ENCODE measurements at places on chromosomes 12 and 14.

- DNase-seq, result no peak
Observed at GRCh38 chr12:67989184-67989920, at the start of gene IFNG-AS1. Gene IFNG-AS1 (plus strand): TSS chr12:67989447.

- no peak for DNase-seq
Observed at GRCh38 chr12:71602761-71603577, 60.7 kb downstream of the ZFC3H1 start.

DNA sequence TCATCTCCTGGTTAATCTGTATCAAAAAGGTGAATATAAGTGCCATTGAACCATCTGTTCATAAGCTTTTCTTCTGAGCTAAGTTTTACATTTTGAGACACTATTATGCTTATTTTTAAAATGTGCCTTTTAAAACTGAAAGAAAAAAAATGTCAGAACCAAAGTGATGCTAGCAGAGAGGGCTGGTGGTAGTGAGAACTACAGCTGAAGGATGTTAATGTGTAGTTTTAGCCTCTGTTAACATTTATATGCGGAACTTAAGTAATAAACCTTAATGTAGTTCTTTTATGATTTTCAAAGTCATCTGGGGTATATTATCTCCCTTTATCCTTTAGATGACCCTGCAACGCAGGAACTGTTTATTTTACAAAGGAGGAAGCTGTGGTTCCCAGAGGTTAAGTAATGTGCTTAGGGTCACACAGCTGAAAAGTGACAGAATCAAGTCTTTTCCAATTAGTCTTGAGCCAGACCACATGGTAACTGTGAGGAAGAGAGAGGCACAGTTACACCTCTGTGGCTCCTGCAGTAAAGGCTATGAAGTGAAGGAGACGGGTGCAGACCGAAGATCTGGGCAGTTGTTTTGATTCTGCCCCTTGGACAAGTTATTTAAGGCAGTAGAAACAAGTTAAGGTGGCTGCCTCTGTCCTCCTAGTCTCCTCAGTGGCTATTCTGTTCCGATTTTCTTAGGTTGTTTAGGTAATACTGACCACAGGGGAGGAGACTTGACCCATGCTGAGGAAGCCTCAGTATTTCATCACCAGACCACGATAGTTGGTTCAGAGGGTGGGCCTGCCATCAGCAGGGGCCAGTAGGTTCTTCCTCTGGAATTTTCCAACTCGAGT lies 23.9 kb downstream of the GNG2 start:
- DNase-seq, result peak; percentile 96

- peak; percentile 29 for DNase-seq
Observed at GRCh38 chr14:73025544-73025943, 1.4 kb downstream of the ZFYVE1 start.

- peak; percentile 65 for DNase-seq
Observed at GRCh38 chr12:10170216-10170615, 1.7 kb downstream of the OLR1 start.

GRCh38 chr12:6534695-6534944 lies 303 bp downstream of the GAPDH start:
- no peak for DNase-seq

DNA sequence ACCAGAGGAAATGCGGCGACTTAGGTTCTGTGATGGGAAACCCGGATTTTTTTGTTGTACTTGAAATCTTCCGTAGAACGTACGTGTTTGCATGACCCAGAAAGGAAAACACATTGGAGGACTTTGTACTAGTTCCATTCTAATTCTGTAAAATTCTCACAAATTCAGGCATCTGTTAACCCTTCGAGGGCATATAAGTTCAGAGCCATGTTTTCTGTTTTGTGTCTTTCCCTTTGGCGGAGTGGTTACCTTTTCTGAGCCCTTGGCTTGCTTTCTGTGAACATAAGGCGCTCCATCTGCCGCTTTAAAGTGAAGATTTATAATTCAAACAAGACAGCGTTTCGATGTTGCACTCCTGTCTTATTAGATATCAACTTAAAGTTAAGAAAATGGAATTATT lies 34.2 kb downstream of the BICD1 start:
- DNase-seq, result no peak

GRCh38 chr14:68795597-68796417 lies 2.9 kb upstream of the ZFP36L1 start:
- peak; percentile 86 for DNase-seq

GRCh38 chr14:77869340-77869739 lies 69.4 kb downstream of the ADCK1 start:
- DNase-seq, result no peak
